ENCODE measurements at places on chromosomes 2 and 18.

DNA sequence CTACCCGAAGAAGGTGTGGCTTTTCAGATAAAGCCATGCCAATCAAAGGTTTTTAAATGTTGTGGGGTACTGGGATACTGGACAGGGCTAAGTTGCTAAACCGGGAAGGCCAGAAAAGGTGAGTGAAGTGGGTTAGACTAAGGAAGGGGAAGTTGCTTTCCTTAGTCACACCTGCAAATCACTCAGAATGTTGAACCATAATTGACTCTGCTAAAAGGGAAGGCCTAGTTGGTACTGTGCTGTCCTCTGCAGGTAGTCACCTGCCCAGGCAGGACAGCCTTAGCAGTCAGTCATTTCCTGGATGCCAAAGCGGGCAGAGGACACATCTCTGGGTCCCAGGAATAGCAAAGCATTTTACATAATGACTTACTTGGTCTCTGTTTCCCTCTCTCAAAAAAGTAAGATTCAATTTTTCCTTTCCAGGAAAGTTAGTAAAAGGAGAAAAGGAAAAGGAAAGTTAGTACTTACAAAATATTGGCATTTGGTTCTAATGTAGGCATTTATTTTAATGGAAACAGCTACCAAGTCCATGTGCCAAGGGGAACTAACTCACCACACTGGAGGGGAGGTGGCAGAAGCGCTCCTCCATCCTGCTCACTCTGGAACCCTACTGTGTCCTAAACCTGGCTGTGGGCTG is 60.3 kb downstream of the RFTN2 start:
- DNase-seq: no peak

DNA sequence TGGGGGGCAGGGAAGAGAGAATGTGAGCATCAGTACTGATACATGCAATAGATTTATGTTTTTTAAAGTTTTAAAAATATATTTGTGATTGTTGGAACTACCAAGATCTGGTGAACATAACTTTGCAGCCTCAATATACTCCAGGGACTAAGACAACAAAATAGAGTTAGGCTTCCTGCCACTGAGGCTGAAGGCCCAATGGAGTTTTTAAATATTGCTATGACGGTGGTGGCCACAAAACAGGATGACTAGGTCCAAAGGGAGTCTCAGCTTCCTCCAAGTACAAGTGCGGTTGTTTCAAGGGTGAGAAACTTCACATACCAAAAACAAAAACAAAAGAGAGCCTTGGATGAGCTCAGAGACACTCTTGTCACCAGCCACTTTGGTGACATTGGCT is 72.9 kb downstream of the CCBE1 start:
- DNase-seq: no peak

DNA sequence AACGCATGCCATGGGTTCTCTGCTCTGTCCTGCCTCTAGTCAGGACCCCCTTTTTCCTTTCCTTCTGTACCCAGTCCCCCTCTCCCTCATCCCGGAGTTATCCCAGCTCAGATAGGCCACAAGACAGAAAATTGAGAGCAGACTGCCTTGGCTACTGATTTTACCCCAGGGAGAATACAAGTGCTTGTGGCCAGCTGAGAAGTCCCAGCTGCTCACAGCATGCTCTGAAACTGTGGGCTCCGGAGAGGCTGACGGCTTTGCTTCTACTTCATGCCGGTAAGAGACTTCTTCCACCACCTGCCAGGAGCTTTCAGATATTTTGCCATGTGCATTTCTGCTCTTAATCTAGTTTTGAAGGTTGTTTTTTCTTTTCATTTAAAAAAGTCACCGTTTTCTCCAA is 20.0 kb upstream of the SIX2 start:
- DNase-seq: no peak

GRCh38 chr18:59419386-59419785 is 60.3 kb upstream of the LMAN1 start:
- no peak for DNase-seq

- no peak for DNase-seq
These were observed 27.2 kb upstream of the RFX8 start for GRCh38 chr2:101502095-101502494.

GRCh38 chr2:85995648-85996529 is 107.1 kb upstream of the ST3GAL5 start:
- no peak for DNase-seq

- no peak for DNase-seq
These were observed 23.4 kb downstream of the BCL11A start for GRCh38 chr2:60529785-60530627.

- no peak for DNase-seq
These were observed at the start of gene RIT2 for GRCh38 chr18:43115076-43115921. Gene RIT2, minus strand, starts transcription at chr18:43115685.

GRCh38 chr2:29844713-29845326 is 76.6 kb downstream of the ALK start:
- DNase-seq: no peak

- no peak for DNase-seq
These were observed 136.6 kb downstream of the INSIG2 start for GRCh38 chr2:118224895-118225311.

DNA sequence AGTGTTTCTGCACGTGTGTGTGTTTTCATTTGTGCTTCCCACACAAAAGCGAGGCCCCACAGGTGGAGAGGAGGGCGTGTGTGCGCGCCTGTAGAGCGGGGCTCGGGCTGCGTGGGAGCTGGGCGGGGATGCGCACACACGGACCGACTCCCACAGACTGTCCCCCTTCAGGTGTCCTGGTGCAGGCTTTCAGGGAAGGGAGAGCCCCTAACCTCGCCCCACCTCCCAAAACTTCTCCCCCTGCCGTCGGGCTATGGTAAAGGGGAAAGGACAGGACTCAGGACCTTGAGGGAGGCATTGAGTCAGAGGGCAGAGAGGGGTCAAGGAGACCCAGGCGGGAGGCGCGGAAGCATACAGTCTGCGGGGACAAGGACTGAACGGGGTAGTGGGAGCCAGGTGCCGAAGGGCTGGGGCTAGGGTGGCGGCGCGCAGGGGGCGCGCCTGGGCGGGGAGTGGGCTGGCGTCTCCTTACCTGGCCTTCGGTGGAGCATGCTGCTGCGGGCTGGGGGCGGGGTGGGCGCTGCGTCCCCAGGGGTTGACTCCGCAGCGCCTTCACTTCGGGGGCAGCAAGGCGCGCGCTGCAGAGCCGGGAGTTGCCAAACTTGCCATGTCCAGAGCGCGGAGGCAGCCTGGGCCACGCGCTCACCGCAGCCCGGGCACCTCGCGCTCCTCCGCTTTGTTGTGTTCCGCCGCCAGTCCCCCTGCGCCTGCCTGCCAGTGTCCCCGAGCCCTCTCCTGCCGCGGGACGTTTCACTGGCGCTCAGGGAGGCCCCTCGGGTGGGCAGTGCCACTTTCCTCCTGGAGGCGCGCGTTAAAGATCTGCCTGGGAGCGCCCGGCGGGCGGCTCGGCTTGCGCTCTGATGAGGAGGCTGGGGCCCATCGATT is 302.0 kb downstream of the NCKAP5 start:
- peak; percentile 37 for DNase-seq

- no peak for DNase-seq
These were observed 26.8 kb downstream of the AAK1 start for GRCh38 chr2:69616755-69617154.

GRCh38 chr2:127576433-127577207 is 41.1 kb downstream of the MYO7B start:
- peak; percentile 81 for DNase-seq

DNA sequence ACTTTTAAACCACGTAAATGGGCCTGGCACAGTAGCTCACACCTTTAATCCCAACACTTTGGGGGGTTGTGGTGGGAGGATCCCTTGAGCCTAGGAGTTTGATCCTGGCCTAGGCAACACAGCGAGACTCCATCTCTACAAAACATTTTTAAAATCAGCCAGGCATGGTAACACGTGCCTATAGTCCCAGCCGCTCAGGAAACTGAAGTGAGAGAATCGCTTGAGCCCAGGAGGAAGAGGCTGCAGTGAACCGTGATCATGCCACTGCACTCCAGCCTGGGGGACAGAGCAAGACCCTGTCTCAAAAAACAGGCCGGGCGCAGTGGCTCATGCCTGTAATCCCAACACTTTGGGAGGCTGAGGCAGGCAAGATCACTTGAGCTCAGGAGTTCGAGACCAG is 12.2 kb downstream of the ROCK1 start:
- no peak for DNase-seq

DNA sequence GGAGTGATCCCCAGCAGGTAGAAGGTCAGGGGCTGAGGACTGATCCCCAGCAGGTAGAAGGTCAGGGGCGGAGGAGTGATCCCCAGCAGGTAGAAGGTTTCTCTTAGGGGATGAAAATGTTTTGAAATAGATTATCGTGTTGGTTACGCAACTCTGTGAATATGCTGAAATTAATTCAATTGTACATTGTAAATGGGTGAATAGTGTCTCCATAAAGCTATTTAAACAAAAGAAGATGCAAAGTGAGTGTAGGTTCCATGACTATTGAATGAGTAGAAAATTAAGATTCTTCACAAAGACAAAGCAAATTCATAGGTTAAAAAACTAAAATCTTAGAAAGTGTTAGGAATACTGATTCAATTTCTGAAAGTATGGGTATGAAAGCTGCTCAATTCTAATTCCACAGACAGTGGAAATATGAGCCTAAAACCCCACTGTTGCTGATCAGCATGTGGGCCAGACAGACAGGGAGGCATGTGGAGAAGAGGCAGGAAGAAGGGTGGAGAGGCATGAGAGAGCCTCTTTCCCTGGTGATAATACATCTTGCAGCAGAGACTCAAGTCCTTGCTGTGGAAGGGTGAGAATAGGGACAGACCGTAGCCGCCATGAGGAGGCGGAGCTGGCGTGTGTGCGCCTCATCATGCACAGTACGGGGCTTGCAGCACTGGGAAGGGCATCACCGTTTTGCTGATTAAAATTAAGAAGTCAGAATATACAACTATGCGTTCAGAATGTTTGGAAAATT is 85.9 kb upstream of the NFATC1 start:
- DNase-seq: no peak

GRCh38 chr2:47083886-47084687 is 71.0 kb downstream of the STPG4 start:
- DNase-seq: no peak

DNA sequence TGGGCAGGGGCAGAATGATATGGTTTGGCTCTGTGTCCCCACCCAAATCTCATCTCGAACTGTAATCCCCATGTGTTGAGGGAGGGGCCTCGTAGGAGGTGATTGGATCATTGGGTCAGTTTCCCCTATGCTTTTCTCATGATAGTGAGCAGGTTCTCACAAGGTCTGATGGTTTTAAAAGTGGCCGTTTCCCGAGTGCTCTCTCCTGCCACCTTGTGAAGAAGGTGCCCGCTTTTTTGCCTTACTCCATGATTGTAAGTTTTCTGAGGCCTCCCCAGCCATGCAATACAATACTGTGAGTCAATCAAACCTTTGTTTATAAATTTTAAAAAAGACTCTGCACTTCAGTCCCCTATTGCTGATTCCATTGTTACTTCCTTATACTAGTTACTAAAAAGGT is 82.9 kb upstream of the CDKL4 start:
- no peak for DNase-seq

- DNase-seq: no peak
These were observed 144.1 kb upstream of the FOSL2 start for GRCh38 chr2:28248511-28248910.

DNA sequence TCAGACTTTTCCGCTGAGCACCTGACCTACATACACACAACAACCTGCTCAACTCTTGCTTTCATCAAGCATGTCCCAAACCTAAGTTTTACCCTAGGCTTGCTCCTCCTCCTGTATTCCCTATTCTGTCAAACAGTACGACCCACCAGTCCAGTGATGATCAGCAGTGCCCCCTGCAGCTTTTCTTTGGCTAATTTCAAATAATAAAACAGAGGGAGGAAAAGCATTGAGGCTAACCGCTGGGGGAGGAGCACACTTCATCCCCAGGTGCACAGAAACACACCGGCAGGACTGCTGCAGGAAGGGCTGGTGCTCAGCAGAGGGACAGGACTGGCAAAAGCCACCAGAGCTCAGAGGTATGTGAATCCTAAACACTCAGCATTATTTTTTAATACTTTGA is 21.2 kb downstream of the E2F6 start:
- no peak for DNase-seq

- no peak for DNase-seq
These were observed 17.5 kb upstream of the DPP4 start for GRCh38 chr2:162091325-162092007.

DNA sequence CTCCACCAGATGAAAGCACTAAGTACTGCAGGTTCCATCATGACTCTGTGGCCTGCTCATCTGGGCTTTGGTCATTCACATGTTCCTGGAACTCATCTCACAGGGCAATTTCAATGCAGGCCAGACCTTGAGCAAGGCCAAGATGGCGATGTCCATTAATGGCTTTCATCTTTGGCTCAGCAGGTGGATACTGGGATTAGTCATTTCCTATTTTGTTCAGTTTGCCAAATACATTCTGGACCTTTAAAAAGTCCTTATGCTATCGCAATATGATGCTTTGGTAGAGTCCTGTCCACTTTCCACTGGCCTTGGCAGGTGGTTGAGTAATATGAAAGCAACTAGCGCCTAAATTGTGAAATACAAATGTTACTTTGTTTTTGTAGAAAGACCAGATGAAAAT is 170.1 kb upstream of the REV1 start:
- DNase-seq: no peak

DNA sequence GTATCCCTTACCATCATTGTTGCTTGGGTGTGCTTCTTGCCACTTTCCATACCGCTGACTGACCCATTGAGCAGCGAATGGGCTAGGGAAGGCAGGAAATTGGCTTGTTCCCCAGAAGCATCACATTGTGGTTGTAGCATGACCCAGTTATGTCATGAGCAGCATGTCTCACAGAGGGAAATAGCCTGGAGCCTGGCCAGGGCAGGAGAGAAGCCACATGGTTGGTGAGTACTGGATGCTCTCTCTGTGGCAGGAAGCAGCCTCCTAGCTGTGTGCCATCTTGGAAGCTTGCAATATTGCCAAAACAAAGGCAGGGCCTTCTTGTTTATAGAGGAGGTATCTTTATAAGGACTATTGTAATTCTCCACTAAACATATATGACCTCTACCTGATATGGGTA is 482.6 kb downstream of the PIK3C3 start:
- DNase-seq: no peak
